HCT116 (cell line): ENCODE measurements at places on chromosomes 6 and 20.

- no peak for DNase-seq
Observed at GRCh38 chr6:149933036-149933435, 8.8 kb upstream of the ULBP2 start.

DNA sequence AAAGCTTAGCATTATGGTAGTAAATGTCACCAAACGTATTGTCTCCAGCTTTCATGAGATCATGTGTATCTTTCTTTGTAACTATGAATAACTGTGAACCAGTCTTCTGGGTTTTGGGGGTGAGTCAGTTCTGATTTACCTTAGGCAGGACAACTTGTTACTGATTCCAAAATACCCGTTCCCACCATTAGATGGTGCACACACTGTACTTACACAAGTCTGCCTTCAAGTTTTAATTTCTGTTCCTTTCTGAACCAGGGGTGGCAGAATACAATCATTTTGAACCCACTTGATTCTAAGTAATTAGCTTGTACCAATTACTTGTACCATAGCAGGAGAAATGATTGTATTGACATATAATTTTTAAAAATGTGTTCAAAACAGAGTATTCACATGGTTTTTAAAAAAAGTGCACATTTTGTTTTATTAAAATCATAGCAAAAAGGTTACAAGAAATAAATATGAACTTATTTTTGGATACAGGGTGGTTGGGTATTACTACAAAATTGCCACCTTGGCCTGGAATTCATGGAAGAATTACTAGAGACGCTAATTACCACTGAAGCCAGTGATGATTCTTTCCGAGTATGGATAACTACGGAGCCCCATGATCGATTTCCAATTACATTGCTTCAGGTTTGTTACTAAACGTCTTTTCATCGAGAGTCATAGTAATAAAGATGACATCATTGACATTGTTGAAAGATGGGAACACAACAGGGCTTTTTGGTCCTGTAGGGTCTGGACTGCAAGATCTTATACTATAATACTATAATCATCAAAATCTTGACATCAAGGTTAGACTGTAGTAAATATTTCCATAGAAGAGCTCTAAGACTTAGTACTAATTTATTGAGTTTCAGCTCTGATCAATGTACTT lies 75.2 kb upstream of the GLP1R start:
- DNase-seq: peak; percentile 72

- DNase-seq: no peak
Observed at GRCh38 chr20:49982072-49982345, 771 bp upstream of the SNAI1 start.

DNA sequence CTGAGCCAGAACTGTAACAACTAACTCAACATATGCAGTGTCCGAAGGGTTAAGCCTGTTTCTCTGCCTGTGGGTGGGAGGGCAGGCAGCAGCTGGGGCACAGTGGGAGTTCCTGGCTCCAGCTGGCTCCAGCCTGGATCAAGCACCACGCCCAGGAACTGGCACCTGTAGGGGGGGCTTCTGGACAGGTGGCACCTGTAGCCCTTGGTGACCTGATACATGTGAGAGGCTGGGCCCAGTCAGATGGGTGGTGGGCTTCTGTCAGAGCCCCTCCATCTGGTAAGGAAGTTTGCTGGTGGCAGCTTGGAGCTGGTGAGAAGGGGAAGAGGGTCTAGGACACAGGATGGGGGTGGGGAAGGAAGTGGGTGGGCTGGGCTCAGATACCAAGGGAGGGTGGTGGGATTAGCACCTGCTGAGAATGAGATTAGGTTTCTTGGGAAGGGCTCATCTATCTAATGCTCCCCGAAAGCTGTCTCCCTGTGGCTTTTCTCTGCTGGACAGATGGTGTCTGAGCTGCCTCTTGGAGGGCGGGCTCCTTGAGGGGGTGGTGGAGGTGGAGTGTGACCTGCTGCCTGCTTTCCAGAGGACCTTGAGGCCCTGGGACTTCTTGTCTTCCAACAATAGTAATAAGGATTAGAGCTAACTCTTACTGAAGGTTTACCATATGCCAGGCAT lies 28.5 kb downstream of the BCL2L1 start:
- no peak for DNase-seq

GRCh38 chr6:111478749-111479148 lies 4.3 kb downstream of the REV3L start:
- DNase-seq: peak; percentile 35

DNA sequence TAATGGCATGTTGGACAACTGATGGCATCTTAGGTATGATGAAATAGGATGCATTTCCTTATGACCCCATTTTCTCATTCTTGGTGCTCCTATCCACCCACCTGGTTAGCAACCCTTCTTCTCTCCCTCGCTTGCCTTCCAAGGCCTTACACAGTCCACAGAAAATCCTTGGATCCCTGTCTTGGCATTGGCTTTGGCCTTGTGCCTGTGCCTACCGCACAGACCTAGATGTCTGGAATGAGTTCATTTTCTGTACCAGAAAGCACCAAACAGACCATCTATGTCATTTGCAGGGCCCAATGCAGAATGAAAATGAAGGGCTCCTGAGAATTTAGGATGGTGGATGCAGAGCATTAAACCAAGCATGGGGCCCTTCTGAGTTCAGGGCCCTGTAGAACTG lies 99.0 kb upstream of the LAMP5 start:
- DNase-seq: no peak

- no peak for DNase-seq
Observed at GRCh38 chr6:7540595-7540994, 876 bp upstream of the DSP start.

- DNase-seq: no peak
Observed at GRCh38 chr6:112683106-112683505, 336.0 kb downstream of the RFPL4B start.

DNA sequence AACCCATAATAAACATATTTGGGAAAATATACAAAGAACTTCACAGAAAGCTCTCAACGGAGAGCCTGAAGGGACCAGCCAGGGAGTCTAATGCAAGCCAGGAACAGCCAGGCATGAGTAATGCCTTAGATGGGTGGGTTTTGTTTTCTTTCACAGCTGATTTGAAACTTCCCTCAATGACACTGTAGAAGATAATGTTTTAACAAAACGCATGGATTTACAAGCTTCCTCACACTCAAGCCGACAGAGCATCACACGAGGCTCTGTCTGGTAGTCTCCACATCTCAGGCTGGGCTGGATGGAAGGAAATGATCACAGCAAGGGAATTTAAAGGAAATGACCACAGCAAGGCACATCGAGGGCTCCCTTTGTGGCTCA lies 113.9 kb downstream of the GMPR start:
- no peak for DNase-seq

- no peak for DNase-seq
Observed at GRCh38 chr20:22732751-22733150, 148.4 kb upstream of the FOXA2 start.

DNA sequence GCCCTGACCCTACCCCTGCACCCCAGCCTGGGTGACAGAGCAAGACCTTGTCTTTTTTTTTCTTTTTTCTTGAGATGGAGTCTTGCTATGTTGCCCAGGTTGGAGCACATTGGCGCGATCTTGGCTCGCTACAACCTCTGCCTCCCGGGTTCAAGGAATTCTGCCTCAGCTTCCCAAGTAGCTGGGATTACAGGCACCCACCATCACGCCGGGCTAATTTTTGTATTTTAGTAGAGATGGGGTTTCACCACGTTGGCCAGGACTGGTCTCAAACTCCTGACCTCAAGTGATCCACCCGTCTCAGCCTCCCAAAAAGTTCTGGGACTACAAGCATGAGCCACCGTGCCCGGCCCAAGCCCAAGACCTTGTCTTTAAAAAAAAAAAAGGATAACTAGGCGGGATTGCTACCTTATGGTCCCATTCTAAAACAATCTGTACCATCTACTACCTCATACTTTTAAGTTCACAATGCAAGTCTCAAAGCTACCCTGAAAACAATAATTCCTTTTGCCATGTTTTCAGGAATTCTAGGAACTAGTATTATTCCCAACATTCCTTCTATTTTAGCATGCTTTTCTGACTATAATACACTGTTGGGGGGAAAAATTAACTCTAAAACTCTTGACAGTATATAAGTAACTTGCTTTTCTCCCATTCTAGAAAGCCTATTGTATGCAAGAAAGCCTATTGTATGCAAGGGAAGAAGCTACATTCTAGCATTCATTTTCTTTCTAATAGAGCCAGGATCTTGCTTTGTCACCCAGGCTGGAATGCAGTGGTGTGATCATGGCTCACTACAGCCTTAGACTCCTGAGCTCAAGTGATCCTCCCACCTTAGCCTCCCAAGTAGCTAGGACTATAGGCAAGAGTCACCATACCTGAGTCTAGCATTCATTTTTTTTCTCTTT lies 6.6 kb downstream of the TUBB start:
- no peak for DNase-seq

GRCh38 chr6:165701564-165702354 lies 38.7 kb upstream of the PDE10A start:
- no peak for DNase-seq

DNA sequence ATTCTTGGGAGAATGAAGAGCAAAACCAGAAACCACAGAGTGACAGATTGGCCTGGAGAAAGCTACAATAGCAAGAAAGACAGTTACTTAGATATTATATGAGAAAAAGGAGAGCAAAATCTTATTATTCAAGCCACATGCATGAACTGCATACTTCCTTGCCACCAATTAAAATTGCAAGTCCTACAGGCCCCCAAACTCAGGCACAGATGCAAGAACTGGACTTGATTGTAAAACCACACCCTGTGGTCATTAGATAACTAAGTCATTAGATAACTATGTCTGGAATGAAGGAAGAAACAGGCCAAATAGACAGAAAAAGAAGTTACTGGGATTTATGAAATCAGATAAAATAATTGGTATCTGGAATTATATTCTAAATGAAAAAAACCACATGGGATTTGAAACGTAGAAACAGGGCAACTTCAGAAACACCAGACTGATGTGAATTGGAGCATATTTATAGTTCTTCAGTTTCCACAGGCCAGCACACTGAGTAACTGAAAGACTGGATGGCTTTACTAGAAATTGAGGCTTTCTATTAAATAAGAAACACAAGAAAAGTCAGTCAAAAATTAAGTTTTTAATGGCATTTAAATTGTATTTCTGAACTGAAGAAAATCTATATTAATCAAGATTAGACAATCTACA lies 49.4 kb upstream of the CARMIL1 start:
- peak; percentile 15 for DNase-seq

DNA sequence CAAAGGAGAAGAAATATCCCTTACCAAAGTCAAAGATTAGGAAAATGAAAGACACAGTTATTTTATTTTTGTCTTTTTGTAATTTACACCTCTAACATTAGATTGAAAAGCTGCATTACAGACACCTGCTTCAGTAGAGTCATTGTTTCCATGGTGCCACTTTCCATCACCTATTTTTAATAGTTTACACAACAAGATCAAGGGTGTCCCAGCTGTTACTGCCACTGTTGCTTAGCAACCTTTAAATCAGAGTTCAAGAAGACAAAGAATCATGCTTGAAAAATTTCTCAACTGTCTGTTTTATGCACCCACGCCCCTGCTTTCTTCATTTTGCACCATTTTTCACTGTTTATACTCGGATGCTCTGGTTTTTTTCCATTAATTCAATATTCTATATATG lies 668.2 kb upstream of the GJE1 start:
- DNase-seq: no peak
